ENCODE measurements at places on chromosomes 7 and 10.
A peak's percentile ranks its signal among the peaks of the same experiment; 100 is the strongest.

DNA sequence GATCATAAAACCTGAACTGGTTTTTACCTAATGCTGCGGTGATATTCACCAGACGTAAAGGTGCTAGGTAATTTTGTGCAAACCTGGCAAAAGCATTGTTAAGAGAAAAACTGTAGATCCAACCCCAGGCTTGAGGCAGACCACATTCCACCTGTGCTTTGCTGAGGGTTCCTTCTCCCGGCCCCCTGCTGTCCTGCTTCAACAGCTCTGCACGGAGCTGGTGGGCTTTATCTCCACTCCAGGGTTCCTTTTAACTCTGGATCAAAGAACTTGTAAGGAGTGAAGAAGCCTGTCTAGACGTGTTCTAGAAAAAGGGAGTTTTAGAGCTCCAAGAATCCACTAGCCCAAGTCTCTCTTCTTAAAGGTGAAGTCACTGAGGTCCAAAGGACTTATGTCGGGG lies 87.5 kb upstream of the NMT2 start:
- DNase-seq = no peak

DNA sequence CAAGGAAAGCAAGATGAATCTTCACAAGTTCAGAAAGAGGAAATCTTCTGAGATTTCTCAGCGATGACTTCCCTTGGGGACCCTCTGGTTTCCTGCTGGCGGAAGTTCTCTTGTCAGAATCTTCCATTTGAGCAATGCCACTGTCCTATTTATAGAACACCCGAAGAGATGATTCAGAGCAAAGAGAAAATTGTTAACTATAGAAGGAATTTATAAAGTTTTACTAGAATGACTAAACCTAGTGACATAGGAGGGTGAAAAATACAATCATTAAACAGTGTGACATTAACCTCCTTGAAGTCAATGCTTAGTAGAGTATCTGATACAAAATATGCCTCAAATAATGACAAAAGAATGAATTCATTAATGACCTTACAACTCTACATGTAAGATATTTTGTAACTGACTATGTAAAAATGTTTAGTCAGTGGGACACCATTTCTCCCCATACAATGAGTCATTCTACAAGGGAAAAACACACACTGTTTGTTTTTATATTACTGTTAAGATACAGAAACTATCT lies 206.5 kb upstream of the CNTNAP2 start:
- no peak for DNase-seq

- no peak for DNase-seq
Observed at GRCh38 chr10:89296220-89296648, 5.6 kb upstream of the IFIT2 start.

DNA sequence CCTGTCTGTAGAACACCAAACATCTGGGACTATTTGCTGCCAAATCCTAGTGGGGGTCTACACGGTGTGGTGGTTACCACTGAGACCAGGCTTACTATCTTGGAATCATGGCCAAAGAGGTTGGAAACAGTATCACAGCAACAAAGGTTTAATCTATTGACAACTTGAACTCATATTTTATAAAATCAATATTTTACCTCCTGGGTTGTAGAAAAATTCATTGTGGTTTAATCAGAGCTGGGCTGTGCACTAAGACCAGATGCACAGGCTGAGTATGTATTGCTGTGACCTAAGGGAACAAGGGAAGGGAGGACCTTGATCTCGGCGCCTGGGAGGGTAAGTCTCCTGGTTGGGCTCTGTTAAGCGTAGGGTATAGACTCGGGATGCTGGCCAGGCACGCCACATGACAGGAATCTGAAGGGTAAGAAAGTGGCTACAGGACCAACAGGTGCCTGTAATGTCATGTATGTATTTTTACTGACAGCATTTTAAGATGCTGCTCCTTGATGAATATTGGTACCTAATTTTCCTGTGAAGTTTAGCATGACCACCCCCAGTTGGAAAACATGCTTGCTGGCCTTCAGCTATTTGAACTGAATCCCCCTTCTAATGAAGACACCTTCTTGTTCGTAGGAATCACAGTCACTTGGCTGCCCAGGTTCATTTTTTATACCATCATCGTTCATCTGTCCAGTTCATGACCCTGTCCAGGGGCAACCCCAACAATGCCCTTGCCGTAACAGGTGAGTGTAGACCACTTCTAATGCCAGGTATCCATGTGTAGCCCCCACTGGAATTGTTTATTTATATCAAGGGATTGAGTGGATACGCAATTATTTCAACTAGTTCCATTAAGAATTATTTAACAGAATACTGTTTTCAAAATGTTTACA lies 79.5 kb downstream of the EZH2 start:
- DNase-seq = no peak

DNA sequence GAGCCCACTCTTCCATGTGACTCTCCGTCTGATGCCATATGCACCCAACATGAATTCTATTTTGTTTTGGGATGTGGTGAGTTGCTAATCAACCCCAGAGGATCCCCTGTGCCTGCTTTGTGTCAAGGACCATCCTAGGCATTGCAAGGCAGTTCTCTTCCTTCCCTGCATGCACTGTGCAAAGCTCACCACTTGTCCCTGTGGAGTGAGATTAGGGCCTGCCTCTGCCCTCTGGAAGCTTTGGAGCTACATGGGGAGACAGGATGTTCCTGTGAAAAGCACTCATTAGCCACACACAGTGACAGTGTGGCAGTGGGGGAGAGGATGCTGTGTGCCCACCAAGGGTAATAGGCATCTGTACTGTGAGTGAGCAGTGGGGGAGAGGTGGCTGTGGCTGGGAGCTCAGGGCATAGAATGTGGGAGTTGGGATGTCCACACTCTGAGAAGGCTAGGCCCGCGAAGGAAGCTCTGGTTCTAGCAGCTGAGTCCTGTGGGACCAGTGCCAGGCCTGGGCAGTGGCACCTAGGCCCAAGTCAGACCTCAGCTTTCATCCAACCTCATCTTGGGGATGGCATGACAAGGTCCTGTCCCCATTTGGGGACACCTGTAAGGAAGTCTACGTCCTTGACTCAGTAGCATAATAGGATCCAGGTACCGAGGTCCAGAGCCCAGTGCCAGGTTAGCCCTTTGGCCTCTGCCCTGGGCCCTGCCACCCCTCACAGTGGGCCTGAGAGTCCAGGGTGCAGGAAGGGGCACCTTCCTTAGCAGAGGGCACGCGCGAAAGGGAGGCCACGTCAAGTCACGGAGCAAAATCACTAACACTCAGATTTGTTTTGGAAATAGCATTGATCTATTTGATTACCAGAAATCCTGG lies 6.6 kb downstream of the ADRA2A start:
- peak; percentile 27 for DNase-seq

DNA sequence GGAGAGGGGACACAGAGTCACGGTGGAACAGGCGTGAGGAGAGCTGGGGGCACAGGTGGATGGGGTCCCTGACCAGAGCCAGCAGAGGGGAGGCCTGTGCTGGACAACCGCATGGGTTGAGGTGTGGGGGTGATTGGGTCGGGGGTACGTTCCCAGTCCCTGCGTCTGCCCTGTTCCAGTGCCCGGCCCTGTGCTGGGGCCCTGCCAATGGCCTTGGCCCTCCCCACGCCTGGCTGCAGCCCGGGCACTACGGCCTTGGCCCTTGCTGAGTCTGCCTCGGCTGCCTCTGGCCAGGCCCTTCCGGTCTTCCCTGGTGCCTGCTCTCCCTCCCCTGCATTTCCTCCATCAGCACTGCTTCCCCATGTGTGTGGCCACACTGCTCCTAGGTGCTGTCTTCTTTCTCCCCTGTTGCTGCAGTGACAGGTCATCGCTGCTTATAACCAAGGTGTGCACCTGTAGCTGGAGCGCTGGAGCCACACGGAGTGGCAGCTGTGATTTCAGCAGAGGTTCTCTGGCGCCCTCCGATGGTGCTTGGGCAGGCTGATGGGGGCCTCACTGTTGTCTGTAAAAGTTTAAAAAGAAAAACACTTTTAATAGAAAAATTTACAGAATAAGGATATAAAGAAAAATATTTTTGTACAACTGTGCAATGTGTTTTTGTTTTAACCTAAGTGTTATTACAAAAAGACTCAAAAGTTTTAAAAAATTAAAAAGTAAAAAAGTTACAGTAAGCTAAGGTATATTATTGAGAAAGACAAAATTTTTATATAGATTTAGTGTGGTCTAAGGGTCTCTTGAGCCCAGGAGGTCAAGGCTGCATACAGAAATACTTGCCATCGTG lies 45.2 kb upstream of the BHLHA15 start:
- no peak for DNase-seq

GRCh38 chr10:122864194-122864592 lies 15.2 kb downstream of the FAM24B start:
- DNase-seq = no peak

DNA sequence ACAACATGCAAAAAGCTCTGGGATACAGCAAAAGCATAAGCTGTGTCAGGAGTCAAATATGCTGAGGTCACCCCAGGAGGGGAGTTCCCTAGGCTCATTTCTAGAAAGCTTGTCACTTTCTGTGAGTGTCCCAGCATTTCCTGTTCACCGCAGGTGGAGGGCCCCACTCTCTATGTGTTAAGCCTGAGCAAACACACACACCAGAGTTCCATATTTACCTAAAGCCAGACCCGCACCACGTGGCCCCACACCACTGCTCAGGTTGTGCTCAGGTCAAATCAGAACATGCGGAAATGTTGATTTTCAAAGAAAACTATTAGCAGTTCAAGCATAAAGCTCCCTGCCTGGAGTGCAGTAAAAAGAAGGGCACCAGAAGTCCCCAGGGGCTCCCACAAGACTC lies 259.6 kb upstream of the PPP2R2D start:
- no peak for DNase-seq

- no peak for DNase-seq
Observed at GRCh38 chr7:147593271-147594057, 997.1 kb upstream of the C7orf33 start.

DNA sequence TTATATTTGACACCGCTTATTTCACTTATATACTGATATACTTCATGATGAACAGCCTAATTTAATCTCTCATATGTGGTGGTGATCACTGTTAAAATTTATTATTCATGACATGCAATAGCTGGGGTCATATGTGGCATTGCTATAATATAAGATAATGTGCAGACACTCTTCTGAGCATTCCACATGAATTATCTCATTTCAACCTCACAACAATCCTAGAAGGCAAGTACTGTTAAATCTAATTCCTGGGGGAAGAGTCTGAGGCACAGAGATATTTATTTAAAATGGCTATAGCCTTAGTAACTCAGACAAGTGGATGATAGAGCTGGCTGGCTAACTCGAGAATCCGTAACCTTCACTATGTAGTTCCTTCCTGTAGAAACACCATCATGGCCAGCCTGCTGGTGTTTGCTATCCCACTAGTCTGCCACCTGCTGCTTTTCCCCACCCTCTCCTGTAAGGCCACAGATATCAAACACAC lies 46.6 kb upstream of the A1CF start:
- DNase-seq = no peak
